Stimulated activated CD8-positive, alpha-beta memory T cell treated with anti-CD3 and anti-CD28 coated beads, Interleukin-4, amount 100 ng/mL, for 1 hour (primary cell): ENCODE measurements at places on chromosomes 2 and 18.

DNA sequence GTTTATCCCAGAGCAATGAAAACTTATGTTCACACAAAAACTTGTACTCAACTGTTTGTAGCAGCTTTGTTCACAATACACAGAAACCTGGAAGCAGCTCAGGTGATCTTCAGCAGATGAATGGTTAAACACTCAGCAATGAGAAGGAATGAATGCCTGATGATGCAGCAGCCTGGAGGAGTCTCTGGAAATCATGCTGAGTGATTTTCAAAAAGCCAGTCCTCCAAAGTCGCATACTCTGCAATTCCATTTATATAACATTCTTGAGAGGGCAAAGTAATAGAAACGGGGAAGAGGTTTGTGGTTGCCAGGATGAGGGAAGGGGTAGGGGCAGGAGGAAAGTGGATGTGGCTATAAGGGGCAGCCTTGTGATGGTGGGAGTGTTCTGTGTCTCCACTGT is 108.1 kb downstream of the CTIF start:
- no peak for DNase-seq

GRCh38 chr2:190927301-190927700 is 46.7 kb downstream of the GLS start:
- DNase-seq = no peak

GRCh38 chr2:33275689-33276444 is 200.6 kb upstream of the RASGRP3 start:
- no peak for DNase-seq

GRCh38 chr2:11588228-11589110 is 54.6 kb downstream of the GREB1 start:
- DNase-seq = no peak

- DNase-seq = no peak
These were observed 917.6 kb upstream of the ACVR2A start for GRCh38 chr2:146927080-146927711.

- no peak for DNase-seq
These were observed 133.9 kb downstream of the TTC32 start for GRCh38 chr2:19767899-19768298.

DNA sequence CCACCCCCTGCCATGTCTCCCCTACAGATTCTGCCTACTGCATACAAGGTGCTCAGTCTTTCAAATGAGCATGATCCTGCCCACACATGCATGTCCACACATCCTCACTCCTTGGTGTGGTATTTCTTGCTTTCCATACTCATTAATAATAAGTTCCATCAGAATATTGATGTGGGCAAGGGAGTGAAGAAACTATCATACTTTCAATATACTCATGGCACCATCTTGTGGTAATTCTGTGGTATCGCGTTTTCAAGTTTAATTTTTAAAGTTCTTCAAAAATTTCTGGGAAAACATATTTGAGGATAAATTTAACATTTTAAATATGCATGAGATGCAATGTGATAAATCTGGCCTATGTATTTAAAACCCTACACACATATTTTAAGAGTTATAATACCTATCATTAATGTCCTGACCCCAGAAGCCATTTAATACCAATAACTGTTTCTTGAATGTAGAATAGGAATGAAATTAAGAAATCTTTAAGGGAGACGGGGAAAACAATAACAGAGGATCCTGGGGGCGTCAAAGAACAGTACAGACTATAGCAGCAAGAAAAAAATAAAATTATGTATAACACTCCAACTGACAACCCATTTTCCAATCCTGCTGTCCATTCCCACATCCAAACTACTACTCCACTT is 110.1 kb downstream of the ZNF385B start:
- DNase-seq = no peak

DNA sequence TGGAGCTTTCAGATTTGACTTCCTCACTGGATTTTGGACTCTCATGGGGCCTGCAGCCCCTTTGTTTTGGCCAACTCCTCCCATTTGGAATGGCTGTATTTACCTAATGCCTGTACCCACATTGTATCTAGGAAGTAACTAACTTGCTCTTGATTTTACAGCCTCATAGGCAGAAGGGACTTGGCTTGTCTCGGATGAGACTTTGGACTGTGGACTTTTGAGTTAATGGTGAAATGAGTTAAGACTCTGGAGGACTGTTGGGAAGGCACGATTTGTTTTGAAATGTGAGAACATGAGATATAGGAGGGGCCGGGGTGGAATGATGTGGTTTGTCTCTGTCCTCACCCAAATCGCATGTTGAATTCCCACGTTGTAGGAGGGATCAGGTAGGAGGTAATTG is 233.4 kb upstream of the GALNT5 start:
- no peak for DNase-seq

- DNase-seq = no peak
These were observed 97.7 kb upstream of the CAB39 start for GRCh38 chr2:230614913-230615332.

DNA sequence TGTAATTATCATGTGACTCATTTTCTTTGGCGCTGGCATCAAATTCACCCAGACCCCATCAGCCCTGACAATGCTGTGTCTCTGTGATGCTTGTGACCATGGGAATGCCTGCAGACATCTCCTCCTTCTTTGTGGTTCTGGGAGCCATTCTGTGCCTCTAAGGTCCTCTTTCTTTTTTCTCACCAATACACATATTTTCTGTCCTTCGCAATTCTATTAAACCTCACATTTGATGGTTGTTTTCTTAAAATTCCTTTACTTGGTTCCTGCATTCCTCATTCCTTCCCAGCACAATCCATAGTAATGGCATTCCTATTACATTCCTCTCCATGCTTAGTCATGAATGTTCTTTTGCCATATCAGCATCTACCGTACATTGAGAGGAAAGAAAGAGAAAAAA is 375.3 kb downstream of the PIK3C3 start:
- DNase-seq = no peak

GRCh38 chr2:71423817-71424420 is 29.4 kb upstream of the DYSF start:
- DNase-seq = no peak

DNA sequence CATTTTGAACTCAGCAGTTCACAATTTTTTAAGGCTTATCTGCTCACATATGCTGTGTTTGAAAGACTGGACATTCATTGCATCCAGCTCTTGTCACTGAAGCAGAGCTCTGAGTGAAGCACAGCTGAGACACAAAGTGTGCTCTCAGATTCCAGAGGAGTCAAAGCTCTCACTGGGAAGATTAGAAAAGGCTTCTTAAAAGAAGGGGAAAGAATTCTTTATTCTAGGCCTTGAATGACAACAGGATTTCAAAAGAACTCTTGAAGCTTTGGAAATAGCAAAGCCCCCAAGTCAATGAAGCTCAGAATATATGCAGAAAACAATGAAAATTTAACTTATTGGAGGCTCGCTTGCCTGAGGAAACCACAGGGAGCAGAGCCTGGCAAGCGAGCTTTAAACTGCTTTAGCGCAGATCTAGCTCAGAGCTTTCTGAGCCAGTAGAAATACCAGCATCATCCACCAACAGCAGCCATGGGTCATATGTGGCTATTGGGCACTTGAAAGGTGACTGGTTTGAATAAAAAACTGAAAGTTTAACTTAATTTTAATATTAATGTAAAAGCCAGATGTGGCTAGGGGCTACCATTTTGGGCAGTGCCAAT is 369.7 kb downstream of the OSR1 start:
- no peak for DNase-seq

DNA sequence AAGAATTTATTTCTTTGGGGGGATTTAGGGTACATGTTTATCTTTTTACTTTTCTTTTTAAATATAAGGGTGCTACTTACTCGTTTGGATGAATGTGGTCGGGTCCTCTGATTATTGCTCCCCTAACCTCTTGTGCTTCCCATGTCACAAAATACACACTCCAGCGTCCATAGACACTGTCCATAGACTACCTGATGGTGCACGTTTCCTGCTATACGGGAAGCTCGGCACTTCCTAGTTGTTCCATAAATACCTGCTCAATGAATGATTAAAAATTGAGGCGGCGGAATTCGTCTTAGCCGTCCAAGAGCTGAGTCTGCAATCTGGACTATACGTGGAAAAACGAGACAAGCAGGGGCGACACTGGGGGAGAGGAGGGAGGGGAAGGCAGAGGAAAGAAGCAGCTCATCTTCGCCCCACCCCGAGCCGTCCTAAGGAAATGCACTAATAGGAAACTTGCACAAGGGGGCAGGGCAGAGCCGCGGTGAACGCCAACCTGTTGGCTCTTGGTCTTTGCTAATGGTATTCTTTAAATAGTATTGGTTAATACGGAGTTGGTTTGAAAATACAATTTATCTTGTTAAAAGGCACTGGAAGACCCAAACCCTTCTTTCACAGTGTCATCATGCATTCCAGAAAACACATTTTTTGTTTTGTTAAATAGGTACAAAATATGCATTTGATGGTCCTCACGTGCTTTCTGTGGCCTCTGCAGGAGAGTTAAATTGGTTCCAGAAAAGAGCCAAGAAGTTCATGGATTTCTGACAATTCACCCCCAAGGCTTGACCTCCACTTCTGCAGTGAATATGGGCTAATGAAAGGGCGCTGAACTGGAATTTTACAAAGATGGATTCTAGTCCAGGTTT is 73.0 kb upstream of the KCTD1 start:
- DNase-seq = no peak

GRCh38 chr2:43905371-43905803 is 66.6 kb downstream of the ABCG8 start:
- no peak for DNase-seq

GRCh38 chr2:33108483-33109443 is 162.0 kb downstream of the LTBP1 start:
- no peak for DNase-seq

- no peak for DNase-seq
These were observed 32.3 kb downstream of the CYP26B1 start for GRCh38 chr2:72115110-72116080.

GRCh38 chr2:19369341-19369955 is 11.0 kb upstream of the OSR1 start:
- no peak for DNase-seq

GRCh38 chr2:160114020-160114419 is 51.6 kb upstream of the PLA2R1 start:
- DNase-seq = no peak

- DNase-seq = no peak
These were observed 108.6 kb downstream of the MAP4K4 start for GRCh38 chr2:101806123-101806522.

GRCh38 chr2:120935339-120936313 is 200.0 kb downstream of the GLI2 start:
- no peak for DNase-seq

- no peak for DNase-seq
These were observed 795 bp downstream of the ANKRD39 start for GRCh38 chr2:96856776-96857666.

GRCh38 chr2:193985272-193985671 is 1671.8 kb upstream of the SLC39A10 start:
- no peak for DNase-seq

- no peak for DNase-seq
These were observed 38.9 kb downstream of the METAP1D start for GRCh38 chr2:172038604-172039003.

GRCh38 chr18:63299837-63300745 is 19.5 kb downstream of the BCL2 start:
- DNase-seq = no peak

DNA sequence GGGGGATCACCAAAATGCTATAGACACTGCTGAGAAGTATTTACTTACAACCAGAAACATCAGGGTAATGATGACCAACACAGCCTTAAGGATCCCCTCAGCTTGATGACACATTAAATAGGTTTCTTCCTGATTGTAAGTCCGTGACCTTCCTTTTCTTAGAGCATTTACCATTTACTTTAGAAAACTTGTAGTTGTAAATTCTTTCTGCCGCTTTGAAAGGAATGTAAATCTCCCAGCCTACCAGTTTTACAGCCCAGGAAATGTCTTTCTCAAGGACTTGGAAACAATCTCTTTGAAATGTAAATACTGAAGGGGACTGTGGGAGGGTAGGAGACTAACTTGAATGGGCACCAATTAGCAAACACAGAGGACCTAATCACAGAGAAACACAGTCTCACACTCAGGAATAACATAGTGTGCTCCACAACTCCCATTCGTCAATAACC is 278.6 kb downstream of the DSC3 start:
- no peak for DNase-seq

- no peak for DNase-seq
These were observed 253.5 kb downstream of the DYSF start for GRCh38 chr2:71706836-71707235.

- DNase-seq = no peak
These were observed 77.7 kb downstream of the SH3RF3 start for GRCh38 chr2:109206569-109207146.

- DNase-seq = no peak
These were observed 67.6 kb upstream of the RBBP8 start for GRCh38 chr18:22865354-22866116.
